ENCODE measurements at places on chromosomes 1 and 21. TPM values are rescaled to one million over a fixed set of nuclear protein-coding genes. Genes with fewer than 3 reads are reported as not detected.

ARTN gene
- not detected for total RNA-seq

HSD3B1 gene
- not detected for total RNA-seq

NEGR1 gene
- total RNA-seq: 4.0 TPM

RYR2 gene
- not detected for total RNA-seq

FAM151A gene
- total RNA-seq: not detected

ATP1A1 gene
- total RNA-seq: 185 TPM

RAB3B gene
- total RNA-seq: 9.2 TPM

RGS8 gene
- total RNA-seq: not detected

ALX3 gene
- not detected for total RNA-seq

TSTD1 gene
- total RNA-seq: 0.86 TPM

Data from myometrial cell (primary cell).